Femur (tissue), 1 donor: ENCODE measurements at places on chromosomes 6 and 20.

GRCh38 chr6:378090-378957 lies 13.2 kb upstream of the IRF4 start:
- DNase-seq, result no peak

GRCh38 chr6:91865889-91866288 lies 1279.0 kb upstream of the MAP3K7 start:
- no peak for DNase-seq

GRCh38 chr6:2205396-2205795 lies 40.0 kb downstream of the GMDS start:
- no peak for DNase-seq

- no peak for DNase-seq
Measured at GRCh38 chr6:11343963-11344723, 111.7 kb upstream of the NEDD9 start.

- no peak for DNase-seq
Measured at GRCh38 chr6:4256969-4257368, 121.6 kb upstream of the ECI2 start.

DNA sequence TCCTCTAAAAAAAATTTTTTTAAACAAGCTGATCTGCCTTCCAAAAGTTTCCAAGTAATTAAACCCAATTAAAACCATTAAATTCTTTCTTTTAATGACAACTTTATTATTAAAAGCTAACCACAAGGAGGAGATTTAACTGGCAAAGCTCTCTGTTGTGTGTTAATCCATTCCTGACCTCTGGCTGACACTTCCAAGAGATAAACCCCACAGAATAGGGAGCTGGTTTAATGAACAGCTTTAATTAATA lies 230.8 kb downstream of the EYA2 start:
- DNase-seq, result no peak

- no peak for DNase-seq
Measured at GRCh38 chr6:167668019-167668753, 158.5 kb upstream of the AFDN start.

GRCh38 chr6:116008470-116009243 lies 52.0 kb downstream of the FRK start:
- DNase-seq, result peak; percentile 52

GRCh38 chr6:43900560-43900915 lies 130.5 kb downstream of the VEGFA start:
- DNase-seq, result no peak

GRCh38 chr6:13454286-13455221 lies 32.8 kb downstream of the GFOD1 start:
- peak; percentile 47 for DNase-seq

GRCh38 chr20:341682-342081 lies 5.2 kb upstream of the NRSN2 start:
- no peak for DNase-seq

DNA sequence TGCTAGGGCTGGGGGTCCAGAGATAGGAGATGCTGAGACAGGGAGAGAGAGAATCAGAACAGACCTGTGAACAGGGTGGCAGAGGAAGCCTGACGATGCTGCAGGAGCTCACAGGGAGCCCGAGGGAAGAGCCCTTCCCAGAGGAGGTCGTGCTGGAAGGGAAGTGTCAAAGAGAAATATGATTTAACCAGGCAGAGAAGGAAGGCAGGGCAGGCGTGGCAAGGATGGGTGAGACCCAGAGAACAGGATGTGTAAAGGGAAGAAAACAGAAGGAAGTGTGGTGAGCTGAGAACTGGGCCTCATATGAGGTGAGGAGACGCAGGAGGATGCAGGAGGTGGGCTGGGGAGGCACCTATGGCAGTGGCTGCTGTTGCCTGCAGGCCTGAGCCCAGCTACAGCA lies 105.6 kb downstream of the ZDHHC14 start:
- no peak for DNase-seq

DNA sequence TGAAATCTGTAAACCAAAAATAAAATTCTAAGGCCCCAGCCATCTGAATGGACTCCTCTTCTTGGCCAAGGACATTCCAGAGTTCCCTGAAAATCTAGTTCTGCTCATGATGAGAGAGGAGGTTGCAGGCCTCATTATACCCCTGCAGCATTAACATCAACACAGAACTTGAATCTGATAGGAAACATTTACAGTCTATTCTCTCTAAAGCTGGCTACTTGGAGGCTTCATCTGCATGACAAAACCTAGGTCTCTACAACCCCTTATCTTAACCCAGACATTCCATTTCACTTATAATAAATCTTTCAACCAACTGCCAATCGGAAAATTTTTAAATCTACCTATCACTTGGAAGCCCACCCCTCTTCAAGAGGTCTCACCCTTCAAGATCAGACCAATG lies 15.7 kb downstream of the RTN4IP1 start:
- no peak for DNase-seq

DNA sequence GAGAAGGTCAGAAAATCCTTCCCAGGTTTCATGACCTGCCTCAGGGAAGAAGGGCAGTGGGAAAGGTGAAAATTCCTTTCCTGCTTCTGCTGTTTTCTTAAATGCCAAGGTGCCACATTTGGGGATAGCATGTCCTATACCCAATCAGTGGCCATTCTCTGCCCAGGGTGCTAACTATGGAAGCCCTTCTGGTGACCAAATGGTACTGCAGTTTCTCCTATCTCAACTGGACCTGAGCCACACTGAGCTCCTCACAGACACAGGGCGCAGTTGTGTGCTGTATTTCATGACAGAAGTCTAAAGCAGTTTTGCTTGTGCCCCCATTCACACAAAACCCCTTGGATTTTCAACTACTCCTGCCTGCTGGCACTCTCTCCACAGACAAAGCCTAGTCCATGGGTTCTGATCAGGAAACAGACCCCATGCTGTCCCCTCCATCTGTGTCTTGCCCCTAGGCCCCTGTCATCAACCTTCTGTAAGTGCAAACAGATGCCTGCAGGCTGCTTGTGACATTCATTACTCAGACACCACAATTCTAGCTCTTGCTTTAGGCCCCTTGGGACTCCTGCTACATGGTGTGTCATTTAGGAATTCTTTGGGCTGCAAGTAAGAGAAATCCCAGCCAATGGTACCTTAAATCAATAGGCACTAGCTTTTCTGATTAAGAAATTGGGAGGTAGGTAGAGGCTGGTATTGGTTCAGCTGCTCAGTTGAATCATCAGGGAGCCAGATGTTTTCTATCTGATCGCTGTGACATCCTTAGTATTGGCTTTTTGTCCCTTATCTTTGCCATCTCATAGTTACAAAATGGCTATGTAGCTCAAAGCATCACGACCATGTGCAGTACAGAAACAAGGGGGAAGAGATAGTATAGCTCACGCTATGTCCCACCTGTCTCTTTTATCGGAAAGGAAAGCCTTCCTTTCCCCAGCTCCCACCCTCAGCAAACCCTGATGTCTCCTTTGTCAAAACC lies 147.8 kb downstream of the CD83 start:
- DNase-seq, result no peak

GRCh38 chr6:155181498-155181897 lies 82.3 kb upstream of the CLDN20 start:
- DNase-seq, result no peak

- no peak for DNase-seq
Measured at GRCh38 chr6:73727114-73727513, 31.1 kb downstream of the CD109 start.

GRCh38 chr6:7050004-7050403 lies 57.8 kb upstream of the RREB1 start:
- DNase-seq, result no peak

- no peak for DNase-seq
Measured at GRCh38 chr20:11117808-11118528, 444.2 kb upstream of the JAG1 start.

GRCh38 chr20:9160331-9160730 lies 91.4 kb downstream of the PLCB4 start:
- no peak for DNase-seq

DNA sequence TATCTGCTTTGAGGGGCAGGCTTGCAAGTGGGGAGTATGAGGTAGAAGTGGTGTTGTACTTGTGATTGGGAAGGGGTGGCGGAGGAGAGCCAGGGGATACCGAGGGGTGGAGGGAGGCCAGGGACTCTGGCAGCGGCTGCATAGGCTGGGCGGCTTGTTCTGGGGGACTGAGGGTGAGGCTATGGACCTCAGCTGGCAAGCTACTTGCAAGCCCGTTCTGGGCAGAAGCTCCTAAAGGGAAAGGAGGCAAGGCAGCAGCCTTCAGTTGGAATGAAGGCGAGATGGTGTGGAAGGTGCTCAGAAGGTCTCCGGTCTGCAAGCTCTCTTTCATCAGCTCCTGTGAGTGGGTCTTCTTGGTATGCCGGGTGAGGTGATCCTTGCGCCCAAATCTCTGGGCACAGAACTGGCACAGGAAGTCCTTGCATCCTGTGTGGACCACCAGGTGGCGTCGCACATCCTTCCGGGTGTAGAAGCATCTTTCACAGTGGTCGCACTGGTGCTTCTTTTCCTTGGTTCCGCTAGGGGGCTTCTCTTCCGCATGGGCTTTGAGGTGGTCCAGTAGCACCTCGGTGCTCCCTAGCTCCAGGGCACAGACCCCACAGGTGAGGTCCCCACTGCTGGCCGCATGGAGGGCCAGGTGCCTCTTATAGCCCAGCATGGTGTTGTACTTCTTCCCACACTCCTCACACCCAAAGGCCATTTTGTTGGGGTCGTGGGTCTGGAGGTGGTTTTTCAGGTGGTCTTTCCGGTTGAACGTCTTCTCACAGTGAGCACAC lies 66.0 kb downstream of the PLAGL1 start:
- peak; percentile 48 for DNase-seq

GRCh38 chr20:11119573-11119972 lies 445.8 kb upstream of the JAG1 start:
- DNase-seq, result no peak

DNA sequence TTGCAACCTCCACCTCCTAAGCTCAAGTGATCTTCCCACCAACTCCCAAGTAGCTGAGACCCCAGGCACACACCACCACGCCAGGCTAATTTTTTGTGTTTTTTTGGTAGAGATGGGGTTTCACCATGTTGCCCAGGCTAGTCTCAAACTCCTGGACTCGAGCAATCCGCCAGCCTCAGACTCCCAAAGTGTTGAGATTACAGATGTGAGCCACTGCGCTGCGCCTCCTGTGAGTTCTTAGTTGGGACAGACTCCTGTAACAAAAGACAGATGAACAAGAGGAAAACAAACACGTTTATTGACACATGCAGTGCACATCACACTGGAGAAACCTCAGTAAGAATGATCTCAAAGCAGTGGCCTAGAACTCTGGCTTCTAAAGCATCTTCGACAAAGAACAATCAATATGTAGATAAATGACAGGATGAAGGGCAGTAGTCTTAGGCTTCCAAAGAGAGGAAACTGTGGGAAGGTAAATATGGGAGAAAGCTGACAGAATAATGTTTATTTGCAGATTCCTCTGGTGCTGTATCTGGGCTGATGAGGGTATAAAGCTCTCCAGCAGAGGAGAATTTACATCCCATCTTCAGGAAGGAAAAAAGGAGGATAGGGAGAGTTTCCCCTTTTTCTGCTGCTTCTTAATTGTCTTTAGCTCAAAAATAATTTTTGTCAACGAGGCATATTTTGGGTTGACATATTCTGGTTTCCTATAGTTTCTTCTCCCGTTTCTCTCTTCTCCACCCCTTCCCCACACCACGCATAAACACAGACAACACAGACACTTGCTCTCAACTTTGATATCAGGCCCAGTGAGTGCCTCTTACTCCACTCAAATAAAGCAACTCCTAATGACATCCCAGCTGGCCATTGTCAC lies 84.7 kb upstream of the TNFAIP3 start:
- no peak for DNase-seq

DNA sequence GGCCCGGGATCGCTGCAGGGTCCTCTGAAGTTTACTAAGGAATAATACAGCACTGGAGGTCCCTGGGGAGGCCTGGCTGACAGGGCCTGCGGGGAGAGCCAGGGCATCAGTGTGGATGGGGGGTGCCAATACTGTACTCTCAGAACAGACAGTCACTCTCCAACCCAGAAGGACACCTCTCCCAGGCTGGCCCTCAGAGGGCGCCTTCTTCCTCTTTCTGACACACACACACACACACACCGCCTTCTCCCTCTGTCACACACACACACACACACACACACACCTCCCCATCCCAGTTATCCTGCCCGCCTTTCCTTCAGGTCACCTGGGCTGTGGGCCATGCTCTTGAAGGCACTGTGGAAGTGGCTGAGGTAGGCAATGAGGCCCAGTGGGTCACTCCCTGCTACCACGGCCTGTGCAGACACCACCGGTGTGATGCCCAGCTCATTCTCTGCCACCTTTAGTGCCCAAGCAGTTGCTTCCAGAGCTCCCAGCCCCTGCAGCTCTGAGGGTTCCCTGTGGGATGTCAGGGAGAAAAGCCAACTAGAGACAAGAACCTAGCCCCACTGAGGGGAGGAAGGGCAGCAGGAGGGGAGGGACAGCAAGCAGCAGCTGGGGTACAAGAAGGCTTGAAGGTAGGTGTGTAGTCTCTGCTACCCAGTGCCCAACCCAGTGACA lies 7.5 kb downstream of the SMPD2 start:
- no peak for DNase-seq

DNA sequence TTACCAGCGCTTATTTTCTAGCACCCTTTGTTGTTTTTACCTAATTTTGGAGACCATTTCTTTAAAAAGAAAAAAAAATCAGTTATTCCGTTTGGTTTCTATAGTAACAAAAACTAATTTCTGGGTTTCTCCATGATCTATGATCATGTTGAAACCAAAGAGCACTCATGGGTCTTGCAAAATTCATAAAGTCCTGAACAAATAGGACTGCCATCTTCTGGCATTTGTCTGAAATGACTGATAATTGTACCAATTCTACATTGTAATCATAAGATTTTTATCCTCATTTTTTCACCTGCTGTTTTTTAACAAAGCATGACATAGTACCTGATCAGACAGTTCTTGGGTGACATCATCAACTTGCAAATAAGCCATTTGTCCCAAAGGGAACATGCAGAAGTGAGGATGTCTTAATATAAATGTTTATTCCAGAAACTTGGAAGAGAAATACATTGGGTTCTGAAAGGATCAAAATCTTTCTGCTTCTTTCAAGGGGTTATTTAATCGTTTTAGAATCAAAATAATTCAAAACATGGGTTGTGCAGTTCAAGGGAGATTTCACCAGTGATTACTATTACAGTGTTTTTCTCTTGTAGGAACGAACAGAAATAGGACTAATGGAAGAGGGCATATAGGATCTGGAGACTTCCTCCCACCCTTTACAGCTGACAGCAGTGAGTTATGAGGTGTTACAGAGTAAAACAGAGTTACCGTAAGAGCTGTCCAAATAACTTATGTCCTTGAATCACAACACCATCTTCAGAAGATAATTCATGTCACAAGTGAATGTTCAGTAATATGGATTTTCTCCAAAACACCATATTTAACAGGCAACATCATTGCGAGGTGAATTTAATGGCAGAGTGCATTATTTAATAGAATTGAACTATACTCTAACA lies 87.1 kb upstream of the GJE1 start:
- DNase-seq, result no peak

GRCh38 chr6:153117986-153118879 lies 12.8 kb downstream of the RGS17 start:
- DNase-seq, result no peak

GRCh38 chr6:135901774-135902524 lies 50.4 kb downstream of the PDE7B start:
- DNase-seq, result peak; percentile 84

GRCh38 chr6:19536838-19537237 lies 300.3 kb upstream of the ID4 start:
- no peak for DNase-seq
